Foreskin melanocyte (primary cell): ENCODE measurements at places on chromosomes 4 and X.

DNA sequence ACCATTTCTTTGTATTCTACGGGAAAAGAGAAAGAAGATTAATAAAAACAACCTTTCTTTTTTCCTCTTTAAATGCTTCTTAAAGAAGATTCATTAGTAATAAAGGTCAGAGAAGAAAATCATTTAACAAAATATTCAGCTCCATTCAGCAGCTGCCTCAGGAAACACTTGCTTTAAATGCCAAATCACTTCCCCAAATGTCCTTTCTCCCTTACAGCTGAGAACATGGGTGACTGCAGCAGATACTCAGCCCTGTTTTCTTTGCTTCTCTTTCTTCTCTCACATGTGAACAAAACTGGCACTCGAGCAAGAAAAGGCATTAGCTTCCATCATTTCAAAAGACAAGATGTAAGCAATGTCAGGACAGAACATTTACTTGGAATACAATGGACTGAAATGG lies 120.2 kb downstream of the INPP4B start:
- DNase-seq = no peak

GRCh38 chr4:7867701-7868435 lies 71.8 kb downstream of the AFAP1 start:
- no peak for DNase-seq

- no peak for DNase-seq
Measured at GRCh38 chr4:41217374-41217773, 3.0 kb upstream of the APBB2 start.

DNA sequence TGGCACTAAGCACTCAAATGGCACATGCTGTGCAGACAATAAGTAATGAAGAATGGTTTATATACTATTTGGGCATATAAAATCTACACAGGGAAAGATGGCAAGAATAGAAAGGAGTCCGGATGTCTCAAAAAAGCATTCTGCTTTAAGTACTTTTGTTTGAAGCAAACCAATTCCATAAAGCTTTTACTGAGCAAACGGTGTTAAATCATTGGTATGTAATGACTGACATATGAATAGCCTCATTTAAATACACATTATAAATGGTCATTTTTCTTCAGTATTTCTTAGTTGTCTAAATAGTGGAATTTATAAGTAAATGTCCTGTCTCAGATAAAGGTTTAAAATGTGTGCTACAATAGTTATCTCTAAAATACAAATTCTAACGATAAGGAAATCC lies 6.0 kb downstream of the FBXO8 start:
- DNase-seq = no peak

DNA sequence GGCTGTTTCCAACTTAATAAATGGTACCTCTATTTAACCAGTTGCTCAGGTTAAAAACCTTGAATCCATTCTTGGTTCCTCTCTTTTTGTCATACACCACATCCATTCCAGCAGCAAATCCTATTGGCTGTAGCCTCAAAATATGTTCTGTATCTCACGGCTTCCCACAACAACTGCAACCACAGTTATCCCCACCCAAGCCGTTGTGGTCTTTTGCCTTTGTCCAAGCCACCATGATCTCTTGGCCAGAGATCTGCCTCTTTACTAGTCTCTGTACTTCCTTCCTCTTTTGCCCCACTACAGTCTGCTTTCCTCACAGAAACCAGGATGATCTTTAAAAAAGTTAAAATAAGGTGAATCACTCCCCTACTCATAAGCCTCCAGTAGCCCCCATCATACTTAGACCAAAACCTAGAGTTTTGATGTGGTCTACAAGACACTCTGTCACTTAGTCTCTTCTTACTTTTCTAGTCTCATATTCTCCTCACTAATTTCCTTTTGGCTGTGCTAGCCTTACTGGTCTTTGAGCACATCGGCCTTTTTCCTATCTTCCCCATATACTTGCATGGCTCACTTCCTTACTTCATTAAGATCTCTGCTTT lies 10.3 kb downstream of the MAOA start:
- DNase-seq = no peak

GRCh38 chr4:153346563-153346962 lies 2.1 kb downstream of the MND1 start:
- DNase-seq = no peak

GRCh38 chrX:139881130-139881529 lies 51.7 kb downstream of the ATP11C start:
- DNase-seq = no peak
